Fibroblast of gingiva (primary cell): ENCODE measurements at places on chromosomes 6 and 20.

DNA sequence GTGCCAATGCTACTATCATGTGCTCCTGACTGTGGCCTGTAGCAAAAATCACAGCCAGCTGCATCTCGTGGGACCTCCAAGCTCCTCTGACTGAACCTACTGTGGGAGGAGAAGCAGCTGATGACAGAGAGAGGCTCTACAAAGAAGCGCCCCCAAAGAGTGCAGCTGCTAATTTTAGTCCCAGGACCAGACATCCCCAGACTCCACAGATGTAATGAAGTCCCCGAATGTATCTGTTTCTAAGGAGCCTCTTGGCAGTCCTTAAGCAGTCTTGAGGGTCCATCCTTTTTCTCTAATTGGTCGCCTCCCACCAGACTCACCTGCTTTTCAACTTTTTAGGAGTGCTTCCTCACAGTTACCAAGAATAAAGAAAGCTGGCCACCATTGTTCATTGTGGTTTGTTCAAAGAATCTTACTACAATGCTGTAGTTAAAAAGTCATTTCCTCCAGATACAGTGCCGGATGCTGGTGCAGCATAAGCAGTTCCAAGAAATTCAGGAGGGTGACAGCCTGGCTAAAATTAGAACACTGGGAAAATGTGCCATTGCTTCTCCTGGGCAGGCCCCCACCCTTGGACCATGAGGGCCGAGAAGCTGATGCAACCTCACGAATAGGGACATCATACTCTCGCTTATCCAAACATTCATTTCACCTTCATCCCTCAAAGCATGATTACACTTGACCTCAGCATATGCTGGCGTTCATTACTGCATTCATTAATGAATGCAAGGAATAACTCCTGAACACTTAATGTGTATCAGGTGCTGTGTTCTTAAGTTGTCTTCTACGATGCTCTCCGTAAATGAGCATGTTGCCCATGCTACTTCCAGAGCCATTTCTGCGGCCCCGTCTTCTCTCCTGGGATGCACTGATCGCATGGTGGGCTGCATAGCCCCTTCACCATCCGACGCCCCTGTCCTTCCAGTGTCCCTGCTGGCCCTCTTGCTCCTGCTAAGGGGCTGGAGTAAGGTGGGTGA is 66.4 kb downstream of the LY86 start:
- DNase-seq: no peak

DNA sequence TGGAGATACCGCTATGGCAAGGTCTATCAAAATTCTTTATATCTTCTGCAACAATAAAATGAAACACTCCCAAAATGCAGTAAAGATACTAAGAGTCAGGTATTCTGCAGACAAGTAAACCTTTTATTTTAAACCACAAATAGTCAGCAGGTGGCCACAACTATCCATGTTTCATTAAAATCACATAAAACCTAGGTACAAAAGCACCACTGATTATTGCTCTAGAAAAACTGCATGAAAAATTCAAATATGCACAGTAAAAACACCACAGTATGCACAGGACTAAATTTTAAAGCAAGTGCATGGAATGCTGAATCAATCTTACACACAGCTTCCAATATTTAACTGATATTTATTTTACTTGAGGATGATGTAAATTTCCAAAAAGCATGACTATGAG is 33.3 kb downstream of the HMGN3 start:
- no peak for DNase-seq

DNA sequence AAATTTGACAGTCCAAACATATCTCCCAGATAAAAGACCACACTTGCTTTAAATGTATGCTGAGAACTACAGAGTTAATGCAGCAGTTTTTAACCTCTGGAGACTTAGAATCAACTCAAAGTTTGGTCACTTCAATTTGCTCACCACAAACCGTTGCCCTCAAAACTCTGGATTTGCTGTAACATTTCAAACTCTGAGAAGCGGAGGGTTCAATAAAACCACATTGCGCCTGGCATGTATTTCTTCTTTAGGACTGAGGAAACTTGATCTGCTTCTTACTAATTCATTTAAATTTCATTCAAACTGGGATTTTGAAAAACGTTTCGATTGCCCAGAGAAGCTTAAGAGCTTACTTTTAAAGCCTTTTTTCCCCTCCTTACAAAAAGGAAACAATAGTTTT is 115.8 kb downstream of the MTFR2 start:
- DNase-seq: peak; percentile 26

- no peak for DNase-seq
Measured at GRCh38 chr6:93013054-93013453, 406.3 kb downstream of the EPHA7 start.

DNA sequence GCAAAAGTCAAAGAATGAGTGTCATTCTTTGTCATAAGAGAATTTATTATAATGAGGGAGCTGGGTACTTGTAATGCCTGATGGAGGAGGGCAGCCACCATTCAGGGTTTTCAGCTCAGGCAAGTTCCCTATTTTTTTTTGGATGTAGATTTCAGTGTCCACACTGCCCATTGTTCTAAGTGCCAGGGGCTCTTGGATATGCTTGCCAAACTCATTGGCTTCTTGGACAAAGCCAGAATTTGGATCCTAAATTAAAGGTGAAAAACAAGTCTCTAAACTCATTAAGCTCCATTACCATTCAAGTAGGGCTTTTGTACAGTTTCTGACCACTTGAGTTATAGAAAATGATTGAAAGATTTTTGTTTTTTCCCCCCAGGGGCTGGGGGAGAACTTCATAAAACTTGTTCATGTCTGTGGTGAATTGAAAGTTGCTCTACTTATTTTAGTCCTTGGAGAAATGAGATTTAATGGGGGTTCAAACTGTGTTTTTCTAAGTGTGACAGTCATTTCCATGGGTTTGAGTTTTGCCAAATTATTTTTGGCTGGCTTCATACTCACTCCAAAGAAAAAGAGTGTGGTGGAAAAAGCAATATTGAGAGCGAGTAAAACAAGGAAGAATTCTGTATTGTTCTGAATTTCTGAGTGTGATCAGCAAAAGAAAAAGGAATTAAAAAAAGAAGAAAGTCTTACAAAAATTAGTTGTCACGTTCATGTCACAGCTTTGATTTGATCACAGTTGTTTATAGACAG is 46.0 kb downstream of the TIAM2 start:
- DNase-seq: no peak

- DNase-seq: no peak
Measured at GRCh38 chr20:3222635-3223600, 13.6 kb downstream of the ITPA start.

DNA sequence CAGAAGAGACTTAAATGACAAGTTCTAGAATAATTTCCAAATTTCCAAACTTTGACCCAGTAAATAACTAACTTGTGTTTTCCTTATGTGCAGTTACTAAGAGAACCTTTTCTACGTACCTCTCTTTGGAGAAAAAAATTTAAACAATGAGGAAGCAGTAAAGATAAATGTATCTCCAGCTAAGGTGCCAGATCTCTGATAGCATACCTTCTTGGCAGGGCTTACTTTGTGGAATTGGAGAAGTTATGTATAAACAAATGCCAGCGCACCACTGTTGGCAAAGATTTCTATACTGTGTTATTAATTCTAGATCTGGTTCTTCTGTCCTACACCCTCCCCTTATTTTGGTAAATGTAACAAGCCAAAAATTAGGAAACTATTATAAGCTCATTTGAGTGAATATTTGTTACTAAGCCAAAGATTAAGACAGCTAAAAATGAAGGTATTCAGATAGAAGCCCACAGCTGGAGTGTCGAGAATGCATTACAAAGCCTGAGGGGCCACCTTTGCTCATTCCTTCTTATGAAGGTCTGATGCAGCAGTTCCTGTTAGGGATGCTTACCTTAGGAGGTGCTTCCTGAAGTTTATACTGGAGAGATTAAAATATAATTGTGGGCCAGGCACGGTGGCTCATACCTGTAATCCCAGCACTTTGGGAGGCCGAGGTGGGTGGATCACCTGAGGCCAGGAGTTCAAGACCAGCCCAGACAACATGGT is 373.1 kb upstream of the SOX4 start:
- DNase-seq: no peak

DNA sequence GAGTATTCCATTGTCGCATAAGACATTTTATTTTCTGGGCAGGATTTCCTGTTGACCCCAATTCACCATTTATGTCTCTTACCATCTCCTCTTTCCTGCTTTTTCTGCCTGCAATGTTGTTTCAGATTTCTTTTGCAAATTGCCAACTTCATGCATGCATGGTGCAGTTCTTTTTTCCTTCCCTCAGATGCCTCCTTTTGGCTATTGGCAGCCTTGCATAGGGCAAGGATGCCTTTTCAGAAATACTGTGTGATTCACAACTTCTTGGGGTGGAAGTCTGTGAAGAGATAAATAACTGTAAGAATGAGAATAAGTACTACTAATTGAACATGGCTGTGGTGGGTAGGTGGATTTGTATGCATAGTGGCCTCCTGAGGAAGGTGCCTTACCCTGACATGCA is 116.7 kb downstream of the SOX4 start:
- DNase-seq: no peak

DNA sequence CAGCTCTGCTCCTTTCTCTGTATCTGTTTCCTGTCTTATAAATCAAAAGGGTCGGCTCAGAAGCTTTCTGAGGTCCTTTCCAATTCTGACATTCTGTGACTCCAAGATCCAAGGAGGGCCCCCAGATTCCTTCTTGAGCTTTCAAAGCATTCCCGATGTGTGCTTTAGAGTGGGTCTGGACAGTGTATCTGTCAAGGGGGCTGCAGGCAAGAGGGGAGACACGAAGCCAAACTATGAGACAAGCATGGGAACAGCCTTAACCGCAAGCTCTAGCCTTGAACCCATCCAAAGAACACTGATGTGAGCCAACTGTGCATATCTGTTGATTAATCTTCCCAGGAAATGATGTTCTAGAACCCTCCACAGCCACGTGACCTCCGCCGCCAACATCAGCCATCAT is 73.8 kb downstream of the TSHZ2 start:
- DNase-seq: no peak

GRCh38 chr20:1816384-1817381 is 78.5 kb upstream of the SIRPA start:
- DNase-seq: peak; percentile 90

DNA sequence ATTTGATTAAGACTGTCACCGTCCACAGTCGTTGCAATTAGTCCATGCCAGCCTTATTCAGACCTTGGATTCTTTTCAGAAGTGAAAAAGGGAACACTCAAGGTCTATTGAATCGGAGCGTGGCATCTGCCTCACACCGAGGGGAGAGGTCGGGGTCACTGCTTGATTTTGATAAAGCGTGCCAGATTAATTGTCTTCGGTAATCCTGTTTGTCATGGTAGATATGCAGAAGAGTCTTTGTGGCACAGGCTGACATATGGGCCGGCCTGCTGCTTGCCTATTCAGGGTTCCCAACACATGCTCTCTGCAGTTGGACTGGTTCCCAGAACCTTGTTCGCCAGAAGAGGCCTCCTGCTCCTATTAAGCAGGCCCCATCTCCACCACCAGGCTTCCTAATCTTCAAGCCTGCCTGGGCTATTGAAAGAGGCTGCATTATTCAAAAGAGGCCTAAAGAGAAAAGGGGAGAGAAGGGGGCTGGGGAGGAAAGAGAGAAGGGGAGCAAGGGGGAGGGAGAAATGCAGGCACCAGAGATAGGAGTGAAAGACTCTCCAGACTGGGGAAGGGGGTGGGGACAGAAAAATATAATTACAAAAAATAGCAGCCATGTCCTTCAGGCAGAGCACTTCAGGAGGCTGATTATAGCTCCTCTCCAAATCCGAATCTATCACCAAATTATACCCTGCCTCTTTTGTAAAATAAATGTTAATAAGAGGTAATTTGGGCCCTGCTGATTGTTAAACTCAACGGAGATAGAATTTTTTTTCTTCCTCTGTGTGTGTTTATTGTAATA is 611.3 kb downstream of the HDGFL1 start:
- peak; percentile 80 for DNase-seq

- no peak for DNase-seq
Measured at GRCh38 chr20:46720776-46721425, 11.5 kb downstream of the SLC2A10 start.

DNA sequence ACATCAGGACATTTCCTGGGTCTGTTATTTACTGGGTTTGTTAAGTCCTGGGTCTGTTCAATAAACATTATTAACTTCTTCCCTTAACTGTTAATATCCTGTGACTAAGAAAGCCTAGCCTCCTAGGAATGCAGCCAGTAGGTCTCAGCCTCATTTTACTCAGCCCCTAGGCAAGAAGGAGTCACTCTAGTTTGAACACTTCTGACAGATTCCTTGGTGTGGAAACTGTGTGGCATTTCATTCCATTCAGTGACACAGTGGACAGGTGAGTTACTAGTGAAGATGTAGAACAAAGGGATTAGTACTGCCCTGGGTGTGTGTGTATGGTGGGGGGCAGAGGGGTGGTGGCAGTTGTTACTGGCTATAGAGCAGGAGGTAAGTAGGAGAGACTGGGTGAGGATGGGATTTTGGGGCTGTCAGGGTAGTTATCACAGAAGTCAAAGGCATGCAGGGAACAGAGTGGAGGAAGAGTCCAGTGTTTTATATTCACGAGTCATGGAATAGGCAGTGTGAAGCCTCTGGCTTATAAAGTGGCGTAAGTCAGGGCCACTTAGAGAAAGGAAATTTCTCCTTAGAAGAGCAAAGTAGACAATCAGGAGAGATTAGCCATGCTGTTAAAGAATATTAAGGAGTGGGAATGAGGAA is 28.4 kb downstream of the RNF182 start:
- DNase-seq: no peak

- peak; percentile 45 for DNase-seq
Measured at GRCh38 chr6:43129434-43130194, 41.5 kb upstream of the SRF start.
